Right renal cortex interstitium (tissue), 3 donors: ENCODE measurements at places on chromosomes 13 and 19.

GRCh38 chr13:69617587-69617986 is 490.0 kb upstream of the ATXN8OS start:
- no peak for DNase-seq

DNA sequence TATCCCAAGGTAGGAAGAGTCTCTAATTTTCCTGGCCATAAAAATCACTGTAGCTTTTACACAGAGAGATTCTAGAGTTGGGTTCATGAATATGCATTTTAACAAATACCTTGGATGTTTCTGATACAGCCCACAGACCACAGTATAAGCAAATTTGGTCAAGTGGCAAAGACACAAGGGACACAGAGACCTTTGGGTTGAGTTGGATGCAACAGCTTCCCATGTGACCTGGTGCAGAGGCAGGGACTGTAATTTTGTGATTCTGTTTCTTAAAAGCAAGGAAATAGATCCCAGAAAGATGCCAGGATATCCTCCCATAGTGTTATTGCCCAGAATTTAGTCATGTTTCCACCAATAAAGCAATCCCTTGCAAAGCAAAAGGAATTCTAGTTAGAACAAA is 27.0 kb downstream of the FPR3 start:
- no peak for DNase-seq

GRCh38 chr19:17790059-17790780 is 4.7 kb upstream of the B3GNT3 start:
- DNase-seq = no peak

DNA sequence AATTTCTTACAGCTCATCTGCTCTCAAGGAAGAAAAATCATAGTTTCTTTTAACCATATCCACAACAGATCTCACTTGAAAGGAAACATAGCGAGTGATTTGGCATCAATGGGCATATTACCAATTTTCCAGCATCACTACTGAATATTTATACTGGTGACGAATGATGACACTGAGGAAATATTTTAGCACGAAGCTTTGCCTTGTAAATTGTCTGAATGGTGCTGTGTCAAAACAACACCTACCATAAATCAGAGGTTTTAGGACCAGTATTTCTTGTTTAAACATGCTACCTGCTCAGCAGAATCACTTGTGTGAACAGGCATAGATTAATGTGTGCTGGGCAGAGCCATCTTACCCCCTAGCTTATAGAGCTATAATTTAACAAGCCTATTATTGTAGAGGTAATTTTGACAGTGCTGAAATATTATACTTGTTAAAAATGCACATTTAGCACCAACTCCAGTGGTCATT is 146.8 kb downstream of the ABCC4 start:
- DNase-seq = no peak

GRCh38 chr19:48616491-48617056 is 1.7 kb upstream of the FAM83E start:
- DNase-seq = no peak

GRCh38 chr13:92255526-92255925 is 857.1 kb downstream of the GPC5 start:
- no peak for DNase-seq

GRCh38 chr19:13861714-13862531 is 15.0 kb upstream of the NANOS3 start:
- no peak for DNase-seq

DNA sequence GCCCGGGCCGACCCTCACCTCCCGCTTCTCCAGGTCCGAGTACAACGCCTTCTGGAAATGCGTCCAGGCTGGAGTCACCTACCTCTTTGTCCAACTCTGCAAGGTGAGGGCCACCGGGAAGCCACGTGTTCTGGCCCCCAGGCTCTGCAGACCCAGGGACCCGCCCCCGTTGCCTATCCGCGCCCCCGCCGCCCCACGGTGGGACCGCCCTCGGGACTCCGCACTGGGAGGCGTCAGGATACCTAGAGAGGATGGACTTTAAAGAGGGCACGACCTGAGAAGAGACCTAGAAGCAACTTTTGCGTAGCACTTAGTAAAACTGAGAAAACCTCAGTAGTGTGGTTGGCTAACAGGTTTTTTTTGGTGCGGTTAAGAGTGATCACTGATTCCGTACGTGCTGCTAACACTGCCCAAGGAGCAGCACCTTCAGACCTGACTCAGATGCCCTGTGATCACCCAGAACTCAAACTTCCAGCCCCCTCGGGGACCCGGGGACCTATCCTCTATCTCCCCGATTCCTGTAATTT is 492 bp downstream of the TMEM147 start:
- no peak for DNase-seq

GRCh38 chr19:45211751-45212381 is 33.3 kb downstream of the BLOC1S3 start:
- no peak for DNase-seq

- DNase-seq = no peak
Observed at GRCh38 chr19:35592226-35592625, 6.3 kb downstream of the PMIS2 start.

- DNase-seq = no peak
Observed at GRCh38 chr13:84032116-84032515, 149.8 kb upstream of the SLITRK1 start.

- DNase-seq = no peak
Observed at GRCh38 chr19:3248728-3249326, 24.4 kb downstream of the CELF5 start.

GRCh38 chr19:39746836-39747529 is 9.2 kb upstream of the CLC start:
- DNase-seq = no peak

DNA sequence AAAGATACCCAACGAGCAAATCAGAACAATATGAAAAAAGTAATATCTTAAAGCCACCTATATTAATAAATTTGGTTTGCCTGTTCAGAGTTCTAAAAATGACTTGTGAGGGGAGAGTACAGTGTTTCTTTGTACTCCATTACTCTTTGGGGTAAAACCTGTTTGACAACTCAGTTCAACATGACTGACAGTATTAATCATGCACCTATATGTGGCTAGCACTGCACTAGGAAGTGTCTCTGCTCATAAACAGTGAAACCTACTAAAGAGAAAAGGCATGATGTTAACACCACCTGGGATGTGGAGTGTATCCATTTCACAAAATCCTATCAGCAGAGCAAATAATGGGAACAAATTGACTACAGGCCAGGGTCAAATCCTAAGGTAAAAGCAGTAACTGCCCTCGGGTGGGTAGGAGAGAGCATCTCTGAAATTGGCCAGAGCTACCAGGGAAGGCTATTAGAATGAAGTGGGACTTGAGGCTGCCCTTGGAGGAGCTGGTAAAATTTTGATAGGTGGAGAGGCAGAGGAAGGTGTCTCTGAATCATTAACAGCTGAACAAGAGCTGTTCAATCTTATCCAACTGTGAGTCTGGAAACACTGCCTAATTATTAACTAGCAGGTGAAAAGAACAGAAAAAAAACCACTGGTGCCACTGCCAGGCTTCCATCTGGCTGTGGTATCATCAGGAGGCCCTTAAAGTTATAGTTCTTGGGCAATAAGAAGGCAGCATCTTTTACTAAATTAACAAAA is 365.1 kb downstream of the DNAJC15 start:
- no peak for DNase-seq

DNA sequence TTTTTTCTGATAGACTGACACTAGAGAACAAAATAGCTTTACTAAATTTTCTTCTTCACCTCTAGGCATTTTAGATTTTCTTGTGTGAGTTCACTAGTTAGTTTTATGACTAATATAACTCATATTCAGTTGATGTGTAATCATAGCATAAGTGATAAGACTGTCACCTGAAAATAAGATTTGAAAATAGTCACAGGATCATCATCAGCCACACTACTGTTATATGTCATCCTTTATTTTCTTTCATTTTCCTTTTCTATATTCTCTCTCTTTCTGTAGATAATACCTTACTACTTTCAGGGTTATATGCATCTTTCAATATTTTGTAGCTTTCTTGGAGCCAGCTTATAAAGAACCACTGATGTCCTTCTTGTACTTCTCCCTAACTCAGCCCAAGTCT is 292.6 kb downstream of the TDRD3 start:
- no peak for DNase-seq

- no peak for DNase-seq
Observed at GRCh38 chr19:43311706-43312105, 41.8 kb upstream of the CD177 start.

- DNase-seq = no peak
Observed at GRCh38 chr13:75533861-75534260, 3.8 kb downstream of the COMMD6 start.

DNA sequence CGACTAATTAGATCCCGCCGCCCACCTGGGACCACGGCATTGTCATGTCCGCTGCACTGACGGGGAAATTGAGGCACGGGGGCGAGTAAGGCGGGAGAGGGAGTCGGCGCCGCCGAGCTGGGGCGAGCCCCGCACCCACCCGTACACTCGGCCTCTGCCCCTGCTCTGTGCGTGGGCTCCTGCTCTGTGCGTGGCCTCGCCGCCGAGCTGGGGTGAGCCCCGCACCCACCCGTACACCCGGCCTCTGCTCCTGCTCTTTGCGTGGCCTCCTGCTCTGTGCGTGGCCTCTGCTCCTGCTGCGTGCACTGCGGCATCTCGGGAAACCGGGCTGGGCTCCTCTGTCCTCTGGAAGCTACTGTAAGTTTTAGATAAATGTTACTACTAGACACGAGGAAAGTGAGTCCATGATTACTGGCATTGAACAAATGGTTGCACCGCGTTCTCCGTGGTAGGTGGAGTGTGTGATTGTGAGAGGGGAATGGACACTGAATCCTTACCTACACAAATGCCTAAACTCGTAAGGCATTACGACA is 826 bp upstream of the C1QTNF9 start:
- DNase-seq = no peak

DNA sequence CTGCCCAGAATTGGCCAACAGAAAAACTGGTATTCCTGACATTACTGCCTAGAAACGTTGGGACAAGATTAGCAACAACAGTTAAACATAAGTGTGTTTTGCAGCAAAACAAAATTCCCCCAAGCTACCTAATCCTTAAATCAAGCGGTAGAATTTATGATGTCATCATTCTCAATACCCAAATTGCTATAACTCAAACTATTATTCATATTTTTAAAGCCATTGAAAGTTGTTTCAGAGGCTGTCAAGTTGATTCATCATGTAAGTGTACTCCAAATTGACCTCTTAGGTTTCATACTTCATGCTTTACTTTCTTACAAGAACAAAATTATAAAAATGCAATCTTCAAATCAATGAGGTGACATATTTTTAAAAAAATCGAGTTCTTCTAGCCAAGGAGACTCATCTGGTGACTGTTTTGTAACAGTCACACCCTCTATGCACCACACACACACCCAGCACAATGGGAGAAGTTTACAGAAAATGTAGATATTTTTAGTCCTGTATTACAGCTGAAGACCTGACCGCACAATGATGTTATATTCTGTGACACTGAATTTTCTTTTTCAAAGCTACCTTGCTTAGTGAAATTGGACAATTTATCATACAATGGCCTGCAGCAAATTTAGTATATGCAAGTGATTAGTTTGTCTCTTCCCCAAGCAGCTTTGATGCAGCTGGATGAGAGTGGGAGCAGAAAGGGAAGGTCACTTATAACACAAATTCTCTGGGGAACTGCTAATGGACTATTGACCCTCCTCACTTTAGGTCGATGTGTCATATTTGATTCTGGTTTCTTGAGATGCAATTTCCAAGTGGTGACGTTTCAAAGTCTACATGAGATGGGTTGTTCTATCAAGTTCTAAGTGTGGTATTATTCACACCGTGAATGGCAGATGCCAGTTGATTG is 345.3 kb upstream of the OBI1 start:
- no peak for DNase-seq
